ENCODE measurements at places on chromosomes 16 and 17.

DNA sequence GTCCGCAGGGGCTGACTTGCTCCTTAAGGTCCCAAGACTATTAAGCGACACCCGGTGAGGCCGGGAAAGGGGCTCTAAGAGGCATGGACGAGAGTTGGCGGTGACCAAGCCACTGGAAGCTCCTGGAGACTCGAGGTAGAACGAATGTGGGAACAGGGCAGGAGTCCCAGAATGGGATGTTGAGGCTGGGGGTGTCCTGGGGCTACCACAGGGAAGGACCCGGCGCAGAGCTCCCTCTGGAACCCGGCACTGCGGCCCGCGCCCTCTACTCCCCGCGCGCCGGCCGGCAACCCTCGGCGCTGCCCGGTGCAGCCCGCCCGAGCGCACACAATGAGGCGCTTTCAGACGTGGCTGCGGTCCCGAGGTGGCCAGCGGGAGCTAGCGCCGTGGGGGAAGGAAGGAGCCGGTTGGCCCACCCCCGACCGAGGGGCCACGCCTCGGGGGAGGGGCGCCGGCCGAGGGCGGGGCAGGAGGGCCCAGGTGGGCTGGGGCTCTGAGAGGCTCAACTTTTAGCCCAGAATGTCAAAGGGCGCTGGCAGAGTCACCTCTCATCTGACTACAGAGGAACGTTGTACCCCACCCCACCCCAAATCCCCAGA is at the start of gene CHST6:
TSS of gene CHST6 (minus strand) at position 366 of the 599 bp plus-strand sequence. CDS start 15,613 bp downstream, outside the sequence.
- H3K27me3 ChIP-seq, result peaks cover 17% of the 10 kb centered on the region
- peak within 1 kb of the TSS; percentile 57 for H3K4me3 ChIP-seq
- no peaks in the 10 kb centered on the region for H3K36me3 ChIP-seq
- peak; percentile 16 for DNase-seq
- H3K4me1 ChIP-seq, result peaks cover 2% of the 10 kb centered on the region

- no peaks in the 10 kb centered on the region for H3K27me3 ChIP-seq
- peaks cover 4% of the 10 kb centered on the region for H3K4me1 ChIP-seq
- peaks cover 24% of the 10 kb centered on the region for H3K36me3 ChIP-seq
- H3K4me3 ChIP-seq, result no peak overlapping the region
- DNase-seq, result no peak
- H3K27ac ChIP-seq, result no peak overlapping the region
Measured at GRCh38 chr17:1090465-1091189, 89.2 kb downstream of the ABR start.

DNA sequence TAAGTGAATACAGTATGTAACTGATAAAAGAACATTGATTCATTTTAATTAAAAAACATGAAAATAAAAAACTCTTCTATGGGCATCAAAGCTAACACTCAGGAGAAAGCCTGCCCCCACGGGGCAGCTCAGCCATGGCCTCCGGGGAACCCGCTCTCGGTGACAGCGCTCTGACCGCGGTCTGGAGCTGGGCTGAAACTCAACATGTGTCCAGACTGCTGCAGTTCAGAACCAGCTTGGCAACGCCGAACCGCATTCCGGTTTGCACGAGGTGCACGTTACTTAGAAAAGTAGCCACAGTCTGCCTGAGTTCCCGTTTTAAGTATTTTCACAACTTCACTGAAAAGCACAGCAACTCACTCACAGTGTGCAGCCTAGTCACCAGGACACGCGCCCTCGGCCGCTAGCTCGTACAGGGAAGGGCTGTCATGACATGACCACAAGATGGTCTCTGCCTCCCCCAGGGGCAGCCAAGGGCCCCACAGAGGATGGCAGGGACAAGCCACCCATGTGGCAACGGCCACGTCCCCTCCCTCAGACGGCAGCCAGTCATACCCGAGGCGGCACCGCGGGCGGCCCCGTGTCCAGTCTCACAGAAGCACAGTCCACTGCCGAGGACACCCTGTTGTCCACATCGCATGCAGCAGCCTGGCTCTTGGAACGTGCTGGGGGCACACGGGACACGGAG is 77.1 kb upstream of the METRNL start:
- DNase-seq, result no peak
- no peaks in the 10 kb centered on the region for H3K27me3 ChIP-seq
- peaks cover 25% of the 10 kb centered on the region for H3K36me3 ChIP-seq
- no peak overlapping the region for H3K27ac ChIP-seq

DNA sequence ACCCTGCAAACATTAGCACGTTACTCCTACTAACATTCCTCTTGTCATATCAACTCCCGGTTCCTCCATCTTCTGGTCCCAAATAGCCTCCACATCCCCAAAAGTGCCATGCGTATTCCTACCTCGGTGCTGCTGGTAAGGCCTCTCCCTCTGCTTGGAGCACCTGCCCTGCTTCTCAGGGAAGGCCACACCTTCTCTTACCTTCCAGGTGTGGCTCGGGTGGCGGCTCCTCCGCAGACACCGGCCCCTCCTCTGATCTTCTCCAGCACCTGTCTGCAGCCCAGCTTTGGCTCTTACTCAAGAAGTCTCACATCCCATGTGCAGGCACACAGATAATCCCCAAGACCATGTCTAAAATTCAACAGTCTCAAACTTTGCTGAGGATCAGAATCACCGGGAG is 92.3 kb downstream of the GAS7 start:
- no peak for DNase-seq
- no peaks in the 10 kb centered on the region for H3K36me3 ChIP-seq
- H3K27me3 ChIP-seq, result no peaks in the 10 kb centered on the region

- no peak overlapping the region for H3K27ac ChIP-seq
- H3K36me3 ChIP-seq, result no peaks in the 10 kb centered on the region
- H3K4me1 ChIP-seq, result peaks cover 3% of the 10 kb centered on the region
Measured at GRCh38 chr16:71387045-71387871, 28.7 kb downstream of the CALB2 start.

DNA sequence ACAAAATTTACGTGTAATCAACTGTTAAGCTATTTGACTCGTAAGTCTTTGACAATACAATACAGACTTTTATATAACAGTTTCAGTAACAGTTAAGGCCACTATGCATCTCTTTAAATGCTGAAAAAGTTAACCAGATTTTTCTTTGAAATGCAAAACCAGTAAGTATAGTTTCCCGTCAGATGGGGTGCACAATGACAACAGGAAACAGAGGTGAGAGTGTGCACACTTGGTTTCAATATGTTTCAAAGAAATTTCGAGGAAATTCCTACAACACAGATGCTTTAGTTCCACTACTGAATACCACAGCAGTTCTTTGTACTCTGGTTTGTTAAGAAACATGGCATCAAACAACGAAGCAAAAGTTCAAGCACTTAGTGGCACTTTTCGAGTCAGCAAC is 48.4 kb downstream of the RNF157 start:
- H3K36me3 ChIP-seq, result peaks cover 44% of the 10 kb centered on the region
- no peaks in the 10 kb centered on the region for H3K27me3 ChIP-seq
- DNase-seq, result peak; percentile 63
- H3K4me3 ChIP-seq, result peak overlapping the region; percentile 82

DNA sequence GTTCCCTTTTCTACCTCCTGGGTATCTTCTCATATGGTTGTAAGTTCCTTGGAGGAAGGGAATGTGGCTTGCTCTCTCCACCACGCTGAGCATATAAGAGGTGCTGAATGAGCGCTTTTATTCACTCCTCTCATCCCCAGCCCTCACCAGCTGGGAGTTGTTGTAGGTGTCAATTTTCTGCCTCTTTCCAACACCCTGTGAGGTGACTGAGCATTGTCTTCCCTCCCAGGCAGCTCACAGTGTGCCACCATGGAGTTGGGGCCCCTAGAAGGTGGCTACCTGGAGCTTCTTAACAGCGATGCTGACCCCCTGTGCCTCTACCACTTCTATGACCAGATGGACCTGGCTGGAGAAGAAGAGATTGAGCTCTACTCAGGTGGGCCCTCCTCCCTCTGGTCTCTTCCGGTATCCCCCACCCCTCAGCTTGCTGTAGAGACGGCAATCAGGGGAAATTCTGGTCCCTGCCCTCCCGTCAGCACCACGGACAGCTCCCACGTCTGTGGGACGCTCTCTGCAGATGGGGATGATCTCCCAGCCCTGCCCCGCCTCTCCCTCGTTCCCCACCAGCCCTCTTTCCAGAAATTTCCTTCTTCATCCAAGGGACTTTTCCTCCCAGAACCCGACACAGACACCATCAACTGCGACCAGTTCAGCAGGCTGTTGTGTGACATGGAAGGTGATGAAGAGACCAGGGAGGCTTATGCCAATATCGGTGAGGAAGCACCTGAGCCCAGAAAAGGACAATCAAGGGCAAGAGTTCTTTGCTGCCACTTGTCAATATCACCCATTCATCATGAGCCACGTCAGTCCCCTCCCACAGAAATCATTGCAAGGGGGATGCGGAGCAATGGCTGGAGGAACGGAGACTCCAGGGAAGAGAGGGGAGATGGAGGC is 18.3 kb downstream of the CIITA start:
- no peak overlapping the region for H3K27ac ChIP-seq
- DNase-seq, result no peak
- H3K27me3 ChIP-seq, result no peaks in the 10 kb centered on the region

DNA sequence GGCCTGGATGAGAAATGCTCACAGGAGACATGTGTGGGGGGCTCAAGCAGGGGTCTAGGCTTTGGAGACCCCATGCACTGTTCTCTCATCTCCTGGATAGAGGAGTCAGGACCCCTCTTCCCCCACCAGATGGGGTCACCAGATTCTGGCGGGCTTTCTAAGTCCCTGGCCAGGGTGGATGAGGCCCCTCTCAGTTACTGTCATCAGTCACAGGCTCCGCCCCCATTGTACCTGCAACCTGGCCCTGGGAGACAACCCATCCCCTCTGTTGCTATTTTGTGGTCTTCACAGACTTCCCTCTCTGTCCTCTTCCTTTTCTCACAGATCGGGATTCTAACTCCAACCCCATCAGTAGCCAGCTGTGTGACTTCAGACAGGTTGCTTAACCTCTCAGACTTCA is 33.5 kb upstream of the NDRG4 start:
- no peaks in the 10 kb centered on the region for H3K4me1 ChIP-seq
- peaks cover 52% of the 10 kb centered on the region for H3K27me3 ChIP-seq
- H3K4me3 ChIP-seq, result no peak overlapping the region
- H3K27ac ChIP-seq, result no peak overlapping the region
- H3K36me3 ChIP-seq, result no peaks in the 10 kb centered on the region

- DNase-seq, result peak; percentile 36
- H3K27me3 ChIP-seq, result no peaks in the 10 kb centered on the region
- peaks cover 24% of the 10 kb centered on the region for H3K36me3 ChIP-seq
Measured at GRCh38 chr16:30609002-30609925, 925 bp downstream of the ZNF689 start.

DNA sequence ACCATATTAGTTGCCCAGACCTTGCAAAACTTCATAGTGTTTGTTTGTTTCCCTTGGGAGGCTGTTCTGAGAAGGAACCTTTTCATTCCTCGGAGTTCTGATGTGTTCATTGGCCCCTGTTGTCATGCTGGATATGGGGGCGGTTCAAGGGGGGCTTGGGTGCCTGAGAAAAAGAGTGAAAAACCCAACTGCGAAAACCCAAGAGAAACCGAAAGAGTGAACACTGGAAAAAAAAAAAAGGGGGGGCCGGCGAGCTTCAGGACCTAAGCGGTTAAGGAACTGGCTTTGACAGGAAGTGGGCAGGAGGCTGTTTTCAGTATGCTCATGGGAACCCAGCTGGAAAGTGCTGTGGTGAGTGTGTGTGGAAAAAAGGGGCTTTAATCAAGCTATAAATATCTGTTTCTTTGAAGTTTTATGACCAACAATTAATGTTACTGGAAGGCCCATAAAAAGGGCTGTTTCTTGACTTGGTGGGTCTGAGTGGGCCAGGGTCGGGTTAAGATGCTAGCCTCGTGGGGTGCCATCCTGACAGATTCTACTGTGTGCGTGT is 510.7 kb downstream of the MAF start:
- DNase-seq, result peak; percentile 79
- peaks cover 4% of the 10 kb centered on the region for H3K36me3 ChIP-seq
- peaks cover 49% of the 10 kb centered on the region for H3K4me1 ChIP-seq

- DNase-seq, result no peak
- no peaks in the 10 kb centered on the region for H3K36me3 ChIP-seq
- H3K4me1 ChIP-seq, result no peaks in the 10 kb centered on the region
- H3K4me3 ChIP-seq, result no peak overlapping the region
- H3K27ac ChIP-seq, result no peak overlapping the region
- H3K27me3 ChIP-seq, result no peaks in the 10 kb centered on the region
Measured at GRCh38 chr17:12472252-12473173, 193.2 kb upstream of the MYOCD start.

GRCh38 chr17:78793415-78793814 is 11.3 kb upstream of the CYTH1 start:
- no peaks in the 10 kb centered on the region for H3K27me3 ChIP-seq
- H3K4me3 ChIP-seq, result no peak overlapping the region
- peaks cover 13% of the 10 kb centered on the region for H3K4me1 ChIP-seq

DNA sequence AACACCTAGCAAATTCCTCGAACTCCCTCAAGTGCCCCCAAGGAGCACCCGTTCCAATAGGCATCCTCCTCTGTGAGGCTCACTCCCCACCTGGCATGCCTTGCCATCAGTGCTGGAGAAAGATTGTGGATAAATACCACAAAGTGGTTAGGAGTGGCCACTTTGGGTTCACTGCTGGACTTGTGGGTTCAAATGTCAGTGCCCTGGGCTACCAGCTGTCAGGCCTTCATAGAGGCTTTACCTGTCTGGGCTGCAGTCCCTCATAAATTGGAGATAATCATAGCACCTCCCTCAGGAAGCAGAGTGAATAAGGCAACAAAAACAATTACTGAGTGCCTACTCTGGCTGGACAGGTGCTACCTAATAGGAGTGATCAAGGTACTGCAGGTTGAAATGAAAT is 1.5 kb upstream of the SYT17 start:
- H3K27ac ChIP-seq, result no peak overlapping the region
- H3K4me3 ChIP-seq, result no peak overlapping the region
- no peaks in the 10 kb centered on the region for H3K36me3 ChIP-seq
- no peaks in the 10 kb centered on the region for H3K4me1 ChIP-seq
- peaks cover 26% of the 10 kb centered on the region for H3K27me3 ChIP-seq

DNA sequence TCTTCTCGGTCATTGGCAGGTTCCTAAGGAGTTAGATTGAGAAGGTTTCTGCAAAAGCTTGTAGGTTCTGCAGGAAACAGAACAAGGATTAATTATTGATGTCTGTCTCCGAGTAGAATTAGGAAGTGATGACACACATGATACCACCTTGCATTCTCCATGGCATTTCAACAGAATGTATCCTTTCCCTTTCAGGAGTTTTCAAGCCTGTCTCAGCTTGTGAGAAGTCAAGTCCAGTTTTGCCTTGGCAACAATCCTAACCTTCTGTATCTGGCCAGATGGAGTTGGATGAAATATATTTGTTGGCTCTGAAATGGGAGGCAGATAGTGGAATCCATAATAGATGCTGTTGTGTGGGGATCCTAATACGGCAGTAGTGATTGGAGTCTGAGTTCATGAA is 235.5 kb downstream of the SHISA9 start:
- no peaks in the 10 kb centered on the region for H3K36me3 ChIP-seq
- H3K27me3 ChIP-seq, result no peaks in the 10 kb centered on the region
- H3K27ac ChIP-seq, result no peak overlapping the region
- H3K4me3 ChIP-seq, result no peak overlapping the region

- peak; percentile 81 for DNase-seq
- peak overlapping the region; percentile 44 for H3K4me3 ChIP-seq
- no peaks in the 10 kb centered on the region for H3K27me3 ChIP-seq
- peaks cover 25% of the 10 kb centered on the region for H3K4me1 ChIP-seq
- peak overlapping the region; percentile 82 for H3K27ac ChIP-seq
Measured at GRCh38 chr16:28309811-28310311, 17.5 kb downstream of the SBK1 start.

GRCh38 chr17:49266233-49266632 is 35.6 kb upstream of the PHOSPHO1 start:
- peaks cover 6% of the 10 kb centered on the region for H3K27me3 ChIP-seq
- no peak for DNase-seq
- H3K27ac ChIP-seq, result no peak overlapping the region
- no peak overlapping the region for H3K4me3 ChIP-seq
- no peaks in the 10 kb centered on the region for H3K36me3 ChIP-seq
